ENCODE measurements at places on chromosomes 16 and 17.

GRCh38 chr17:37466471-37466870, 23.2 kb upstream of the DUSP14 start:
- no peak for DNase-seq

- DNase-seq, result no peak
Measured at GRCh38 chr16:86934581-86935375, 356.4 kb downstream of the FOXL1 start.

- no peak for DNase-seq
Measured at GRCh38 chr17:30274887-30275286, 16.9 kb downstream of the BLMH start.

DNA sequence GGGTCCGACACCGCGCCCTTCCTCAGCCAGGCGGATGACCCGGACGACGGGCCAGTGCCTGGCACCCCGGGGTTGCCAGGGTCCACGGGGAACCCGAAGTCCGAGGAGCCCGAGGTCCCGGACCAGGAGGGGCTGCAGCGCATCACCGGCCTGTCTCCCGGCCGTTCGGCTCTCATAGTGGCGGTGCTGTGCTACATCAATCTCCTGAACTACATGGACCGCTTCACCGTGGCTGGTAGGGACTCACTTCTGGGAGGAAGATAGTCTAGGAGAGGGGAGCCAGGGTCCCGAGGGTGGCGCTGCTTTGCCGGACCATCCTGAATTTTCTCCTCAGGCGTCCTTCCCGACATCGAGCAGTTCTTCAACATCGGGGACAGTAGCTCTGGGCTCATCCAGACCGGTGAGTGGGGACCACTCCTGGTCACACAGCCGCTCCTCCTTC, 601 bp downstream of the SPNS1 start:
- no peak for DNase-seq

DNA sequence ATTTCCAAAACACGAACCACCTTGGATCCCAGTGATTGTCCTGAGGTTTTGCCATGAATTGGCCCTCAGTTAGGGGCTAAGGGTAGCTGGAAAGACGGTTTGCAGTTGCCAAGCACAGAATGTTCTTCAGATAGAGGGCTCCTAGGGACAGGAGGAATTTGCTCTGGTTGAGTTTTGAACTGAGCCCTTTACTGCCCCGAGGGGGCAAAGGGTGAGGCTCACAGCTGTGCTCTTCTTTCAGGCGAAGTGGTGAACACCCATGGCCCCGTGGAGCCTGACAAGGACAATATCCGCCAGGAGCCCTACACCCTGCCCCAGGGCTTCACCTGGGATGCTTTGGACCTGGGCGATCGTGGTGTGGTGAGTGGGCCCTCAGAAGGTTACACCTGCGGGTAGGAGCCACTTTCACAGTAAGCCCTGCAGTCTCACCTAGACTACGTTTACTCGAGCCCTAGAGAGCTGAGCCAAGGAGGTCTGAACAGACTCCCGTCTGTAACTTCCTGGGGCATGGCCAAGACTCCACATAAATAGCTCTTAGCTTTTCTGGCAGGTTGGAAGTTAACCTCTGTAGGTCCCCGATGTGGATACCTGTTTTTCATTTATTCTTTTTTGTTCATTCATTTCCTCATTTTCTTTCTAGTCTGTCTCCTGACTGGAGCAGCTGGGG, 32.5 kb downstream of the NMT1 start:
- DNase-seq, result no peak

- peak; percentile 64 for DNase-seq
Measured at GRCh38 chr16:27972500-27972899, 91.0 kb downstream of the GSG1L start.

DNA sequence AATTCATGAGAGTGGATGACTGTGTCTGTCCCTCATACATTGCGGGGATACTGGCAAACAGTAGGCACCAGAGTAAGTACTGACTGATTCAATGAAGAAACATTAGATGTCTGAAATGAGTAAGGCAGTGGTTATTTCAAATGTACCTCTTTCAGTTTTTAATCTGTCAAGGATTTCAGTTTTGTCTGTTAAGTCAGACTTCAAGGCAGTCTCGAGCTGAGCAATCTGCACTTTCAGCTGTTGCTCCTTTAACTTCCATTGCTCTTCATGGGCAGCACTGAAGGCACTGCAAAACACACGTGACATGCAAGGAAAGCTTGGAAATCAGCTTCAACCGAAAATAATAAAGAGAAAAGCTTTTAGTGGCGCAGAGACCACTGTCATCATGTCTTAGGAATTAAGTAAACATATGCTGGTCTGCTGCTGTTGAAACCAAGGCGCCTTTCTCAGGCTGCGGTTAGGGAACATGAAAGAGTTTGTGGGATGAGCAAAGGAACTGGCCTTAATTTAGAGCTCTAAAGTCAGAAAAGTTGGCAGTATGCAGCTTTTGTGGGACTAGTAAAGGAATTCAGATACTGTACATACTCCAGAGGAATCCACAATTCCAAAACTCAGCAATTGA, 38.8 kb downstream of the RPGRIP1L start:
- peak; percentile 86 for DNase-seq

DNA sequence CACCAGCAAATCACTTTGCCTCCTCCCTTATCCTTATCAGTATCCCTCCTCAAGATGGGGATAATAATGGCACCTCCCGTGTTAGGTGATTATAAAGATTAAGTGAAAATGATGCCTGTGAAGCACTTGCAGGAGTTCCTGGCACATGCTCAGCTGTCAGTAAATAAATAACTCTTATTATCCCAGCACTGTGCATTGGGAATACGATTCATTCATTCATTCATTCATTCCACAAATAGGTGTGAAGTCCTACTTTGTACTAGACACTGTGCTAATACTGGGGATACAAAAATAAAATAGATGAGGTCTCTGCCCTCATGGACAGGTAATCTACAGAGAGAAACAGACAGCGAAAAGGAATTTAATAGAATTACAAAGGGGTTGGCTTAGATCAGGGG, 2.0 kb downstream of the XYLT2 start:
- no peak for DNase-seq
